ENCODE measurements at places on chromosomes 1 and 21.

DNA sequence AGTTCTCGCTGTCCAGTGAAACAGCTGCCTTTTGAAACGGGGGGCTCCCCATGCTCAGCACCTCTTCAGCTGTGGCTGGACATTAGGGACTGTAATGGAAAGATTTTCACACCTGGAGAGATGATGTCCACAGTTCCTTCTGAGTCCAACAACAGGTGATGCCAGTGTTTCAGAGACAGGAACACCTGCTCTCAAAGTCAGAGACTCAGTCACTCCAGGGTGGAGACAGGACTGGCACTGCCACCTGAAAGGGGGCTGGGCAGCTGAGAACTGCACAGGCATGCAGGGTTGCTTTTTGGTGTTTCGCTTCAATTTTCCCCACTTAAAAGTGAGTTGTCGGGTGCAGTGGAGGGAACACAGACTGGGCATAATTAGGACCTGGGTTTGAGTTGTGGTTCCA is 124.8 kb downstream of the GALNT2 start:
- no peak for DNase-seq

DNA sequence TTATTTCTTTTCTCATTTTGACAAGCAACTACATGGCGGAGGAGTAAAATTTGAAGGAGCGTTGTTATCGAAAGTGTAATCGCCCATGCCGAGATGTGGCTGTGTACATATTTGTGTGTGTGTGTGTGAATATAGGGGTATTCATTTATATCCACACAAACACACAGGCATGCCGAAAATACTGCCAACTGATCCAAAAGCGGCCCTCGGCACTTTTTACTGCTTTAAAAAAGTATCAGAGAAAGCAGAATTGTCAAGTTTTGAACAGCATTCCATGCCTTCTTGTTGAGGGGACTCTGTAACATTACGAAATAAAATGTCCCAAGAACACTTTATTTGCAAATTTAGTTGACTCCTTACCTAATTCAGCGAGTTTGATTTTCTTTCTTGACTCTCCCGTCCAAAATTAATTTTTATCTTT is 1.1 kb downstream of the PBX1 start:
- no peak for DNase-seq

DNA sequence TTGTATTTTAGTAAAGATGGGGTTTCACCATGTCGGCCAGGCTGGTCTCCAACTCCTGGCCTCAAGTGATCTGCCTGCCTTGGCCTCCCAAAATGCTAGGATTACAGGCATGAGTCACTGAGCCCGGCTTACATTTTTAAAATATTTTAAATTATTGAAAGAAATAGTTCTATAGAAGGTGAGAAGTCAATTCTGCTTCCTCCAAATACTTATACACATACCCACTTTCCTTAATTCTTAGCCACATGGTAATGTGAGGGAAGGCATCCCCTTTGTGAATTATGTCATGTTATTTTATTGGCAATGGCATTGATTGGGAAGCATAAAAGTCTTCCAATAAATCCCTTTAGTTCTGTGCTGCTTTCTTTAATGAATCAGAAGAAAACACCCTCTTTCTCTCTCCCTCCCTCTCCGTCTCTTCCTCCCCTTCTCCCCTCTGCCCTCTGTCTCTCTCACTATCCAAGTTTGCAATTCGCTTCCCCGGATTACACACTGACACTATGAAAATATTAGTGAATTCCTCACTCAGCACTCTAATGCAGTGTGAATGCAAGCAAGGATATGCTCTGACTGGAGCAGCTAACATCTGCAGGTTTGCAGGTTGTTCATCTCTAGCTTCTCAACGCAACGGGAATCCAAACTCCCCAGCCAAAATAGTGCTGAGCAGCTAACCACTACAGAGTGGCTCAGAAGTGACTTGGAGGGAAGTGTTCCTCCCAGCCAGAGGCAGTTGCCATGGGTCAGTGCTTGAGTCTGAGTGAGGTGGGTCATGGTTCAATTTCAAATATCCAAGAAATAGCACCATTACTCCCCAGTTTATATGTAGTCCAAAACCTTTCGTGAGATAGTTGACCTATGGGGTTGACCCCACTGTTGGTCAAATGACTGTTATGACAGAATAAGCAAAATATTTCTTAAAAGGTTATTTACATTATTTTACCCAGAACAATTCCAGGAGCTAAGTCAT is 77.8 kb upstream of the CD55 start:
- no peak for DNase-seq

- DNase-seq: peak; percentile 99
Observed at GRCh38 chr1:27234049-27234882, at the start of gene WDTC1. WDTC1 (plus strand) TSS chr1:27234632; CDS start chr1:27261055, 26,423 bp downstream.

- peak; percentile 58 for DNase-seq
Observed at GRCh38 chr1:112264010-112264409, 132.0 kb upstream of the CTTNBP2NL start.

DNA sequence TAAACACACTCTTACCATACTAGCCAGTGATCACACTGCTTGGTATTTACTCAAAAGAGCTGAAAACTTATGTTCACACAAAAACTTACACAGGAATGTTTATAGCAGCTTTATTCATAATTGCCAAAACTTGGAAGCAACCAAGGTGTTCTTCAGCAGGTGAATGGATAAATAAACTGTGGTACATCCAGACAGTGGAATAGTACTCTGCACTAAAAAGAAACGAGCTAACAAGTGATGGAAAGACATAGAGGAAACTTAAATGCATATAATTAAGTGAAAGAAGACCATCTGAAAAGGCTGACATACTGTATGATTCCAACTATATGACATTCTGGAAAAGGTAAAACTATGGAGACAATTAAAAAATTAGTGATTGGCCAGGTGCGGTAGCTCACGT is 20.7 kb upstream of the PDIK1L start:
- DNase-seq: no peak

GRCh38 chr1:39933956-39934941 is 20.7 kb upstream of the MFSD2A start:
- peak; percentile 90 for DNase-seq

DNA sequence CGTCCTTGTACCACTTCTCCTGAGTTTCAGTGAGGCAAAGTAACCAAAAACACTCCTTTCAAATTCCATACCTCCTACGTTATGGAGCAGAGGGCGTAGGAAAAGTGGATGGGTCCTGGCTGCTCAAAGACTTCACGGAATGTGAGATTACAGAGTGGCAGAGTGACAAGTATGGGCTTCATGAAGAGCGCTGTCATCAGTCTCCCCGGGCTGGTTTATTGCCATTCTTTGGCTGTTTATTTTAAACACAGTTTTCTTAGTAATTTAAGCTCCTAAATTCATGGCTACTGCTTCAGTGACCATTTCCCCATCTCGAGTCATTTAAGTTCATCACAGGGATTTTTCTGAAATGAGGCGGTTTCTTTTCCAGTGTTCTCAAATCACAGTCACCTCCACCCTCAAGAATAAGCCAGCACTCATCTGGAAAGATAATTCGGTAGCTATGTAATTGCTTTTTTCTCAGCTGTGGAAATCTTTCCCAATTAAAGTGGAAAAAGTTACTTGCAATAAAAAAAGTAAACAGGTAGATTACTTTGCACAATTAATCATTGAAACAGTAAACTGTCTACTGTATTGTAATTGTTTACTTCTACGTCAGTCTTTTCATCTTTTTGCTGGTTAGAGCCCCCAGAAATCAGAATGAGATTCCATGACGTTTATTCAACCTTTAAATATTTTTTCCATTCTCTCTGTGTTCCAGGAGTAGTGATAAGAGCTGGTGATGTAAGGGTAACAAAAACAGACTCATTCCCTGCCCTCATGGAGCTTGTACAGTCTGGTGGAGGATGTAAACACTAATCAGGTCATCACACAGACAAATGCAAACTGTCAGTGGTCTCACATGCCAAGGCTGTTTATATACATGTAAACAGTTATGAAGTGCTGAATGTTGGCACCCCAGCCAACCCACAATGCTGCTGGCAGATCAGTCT is 3.0 kb upstream of the SMYD2 start:
- DNase-seq: no peak

DNA sequence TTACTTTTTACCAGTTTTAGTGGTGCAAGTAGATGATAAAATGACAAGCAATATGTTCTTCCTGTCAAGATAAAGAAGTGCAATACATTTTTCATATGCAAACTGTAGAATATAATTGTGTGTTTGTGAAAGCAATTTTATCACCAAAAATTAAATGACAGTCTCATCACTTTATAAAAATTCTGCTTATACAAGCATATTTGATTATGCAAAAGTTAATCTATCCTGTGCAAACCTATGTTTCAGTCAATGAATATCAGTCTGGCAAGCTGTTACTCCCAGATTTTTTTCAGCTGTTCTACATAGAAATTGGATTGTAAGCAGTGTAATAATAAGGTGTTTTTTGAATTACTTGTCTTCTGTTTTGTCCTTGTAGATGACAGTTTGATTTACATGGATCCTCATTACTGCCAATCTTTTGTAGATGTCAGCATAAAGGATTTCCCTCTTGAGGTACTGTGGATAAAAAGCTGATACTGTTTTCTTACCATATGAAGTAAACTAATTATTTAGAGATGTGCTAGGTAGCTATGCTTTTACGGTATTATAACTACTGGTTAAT is 50.5 kb downstream of the ATG4C start:
- no peak for DNase-seq

GRCh38 chr1:36570478-36571060 is 87.9 kb upstream of the CSF3R start:
- DNase-seq: no peak

- DNase-seq: no peak
Observed at GRCh38 chr1:203308923-203309331, 3.6 kb downstream of the BTG2 start.

GRCh38 chr21:31730712-31731055 is 1.2 kb downstream of the SCAF4 start:
- DNase-seq: no peak

DNA sequence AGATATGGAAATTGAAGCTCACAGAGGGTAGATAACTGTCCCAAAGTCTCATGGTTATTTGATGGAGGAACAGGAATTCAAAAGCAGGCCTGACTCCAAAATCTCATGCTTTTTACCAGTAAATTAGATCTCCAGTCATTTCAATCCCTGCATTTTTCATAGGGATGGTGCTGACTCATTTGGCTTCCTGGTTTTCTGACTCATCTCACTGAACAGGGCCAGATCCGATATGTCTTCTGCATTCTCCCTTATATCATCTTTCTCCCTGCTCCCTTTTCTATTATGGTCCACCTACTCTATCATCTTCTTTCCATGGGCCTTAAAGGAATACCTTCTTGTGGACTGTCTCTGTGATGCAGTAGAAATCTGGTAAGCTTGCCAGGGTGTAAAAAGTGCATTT is 187.2 kb downstream of the FGGY start:
- no peak for DNase-seq

DNA sequence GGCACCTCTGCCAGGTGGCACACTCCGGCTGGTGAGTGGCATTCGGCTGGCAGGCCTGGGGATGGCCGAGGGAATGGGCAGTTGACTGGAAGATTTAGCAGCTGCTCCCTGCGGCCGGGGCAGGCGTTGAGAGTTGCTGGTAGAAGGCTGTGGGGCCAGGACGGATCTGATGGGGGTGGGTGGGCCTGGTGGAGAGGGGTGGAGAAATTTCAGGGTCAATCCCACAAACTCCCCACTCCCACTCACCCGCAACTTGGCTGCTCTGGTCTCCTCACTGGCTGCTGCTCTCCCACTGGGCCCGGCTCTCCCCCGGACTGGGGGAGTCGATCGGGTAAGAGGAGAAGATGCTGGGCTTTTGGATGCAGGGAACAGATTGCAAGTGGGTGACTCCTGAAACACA is 2.1 kb downstream of the PSRC1 start:
- no peak for DNase-seq

- no peak for DNase-seq
Observed at GRCh38 chr1:18229625-18230024, 122.0 kb downstream of the IGSF21 start.

- peak; percentile 67 for DNase-seq
Observed at GRCh38 chr1:42941640-42942330, 16.9 kb downstream of the SLC2A1 start.

- no peak for DNase-seq
Observed at GRCh38 chr1:194104247-194104844, 917.9 kb upstream of the B3GALT2 start.

DNA sequence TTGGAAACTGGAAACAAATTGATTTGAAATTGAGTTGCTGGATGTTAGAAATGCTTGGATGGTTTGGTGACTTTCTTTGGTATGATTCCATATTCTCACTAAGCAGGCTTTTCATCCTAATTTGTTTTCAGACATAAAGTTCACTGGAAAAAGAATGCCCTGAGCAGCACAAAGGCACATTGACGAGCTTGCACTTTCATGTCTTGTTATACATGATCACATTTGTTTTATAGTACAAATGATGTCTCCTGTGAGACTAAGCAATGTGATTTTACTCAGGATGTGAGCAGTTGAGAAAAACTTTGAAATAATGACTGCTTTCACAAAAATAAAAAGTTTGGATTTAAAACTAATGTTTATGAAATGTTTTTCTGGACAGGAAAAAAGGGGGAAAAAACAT is 63.6 kb downstream of the KCNT2 start:
- DNase-seq: no peak

- DNase-seq: no peak
Observed at GRCh38 chr1:160837558-160838205, 25.0 kb downstream of the CD244 start.

DNA sequence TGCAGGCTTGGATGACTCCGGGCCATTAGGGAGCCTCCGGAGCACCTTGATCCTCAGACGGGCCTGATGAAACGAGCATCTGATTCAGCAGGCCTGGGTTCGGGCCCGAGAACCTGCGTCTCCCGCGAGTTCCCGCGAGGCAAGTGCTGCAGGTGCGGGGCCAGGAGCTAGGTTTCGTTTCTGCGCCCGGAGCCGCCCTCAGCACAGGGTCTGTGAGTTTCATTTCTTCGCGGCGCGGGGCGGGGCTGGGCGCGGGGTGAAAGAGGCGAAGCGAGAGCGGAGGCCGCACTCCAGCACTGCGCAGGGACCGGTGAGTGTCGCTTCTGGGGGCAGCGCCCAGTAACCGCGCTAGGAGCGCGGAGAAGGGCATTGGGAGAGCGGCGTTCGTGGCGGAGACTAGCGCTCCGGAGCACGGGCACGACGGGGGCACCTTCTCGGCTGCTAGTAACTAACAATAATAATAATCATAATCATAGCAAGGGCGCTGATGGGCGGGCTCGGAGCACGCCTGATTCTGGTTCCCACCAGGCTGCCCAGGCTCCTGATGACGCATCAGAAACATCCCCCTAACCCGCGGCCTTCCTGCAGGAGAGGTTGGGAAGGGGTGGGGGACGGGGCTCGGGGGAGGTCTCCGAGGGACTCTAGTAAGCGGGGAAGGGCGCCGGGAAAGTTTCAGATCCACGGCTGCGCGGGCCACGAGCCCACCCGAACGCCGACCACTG is at the start of gene MX1:
MX1 (plus strand) TSS at position 286 of the 722 bp plus-strand sequence. CDS start 5,832 bp downstream, outside the sequence.
- DNase-seq: peak; percentile 82

DNA sequence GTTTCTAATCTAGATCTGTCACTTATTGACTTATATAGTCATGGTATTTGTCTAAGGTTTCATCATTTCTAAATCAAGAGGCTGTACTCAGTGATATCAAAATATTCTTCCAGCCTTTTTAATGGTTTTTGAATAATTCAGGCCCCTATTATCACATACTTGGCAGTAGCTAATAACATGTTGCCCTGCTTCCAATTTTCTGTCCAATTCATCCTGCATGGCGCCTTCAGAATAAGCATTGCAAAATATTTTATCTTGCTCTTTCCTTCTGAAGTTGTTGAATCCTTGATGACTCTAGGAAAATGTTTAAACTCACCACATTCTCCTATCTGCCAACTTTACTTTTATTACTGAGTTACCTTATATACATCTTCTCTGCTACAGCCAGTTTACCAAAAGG is 517.2 kb upstream of the B3GALT2 start:
- no peak for DNase-seq

GRCh38 chr1:224238212-224238611 is 55.2 kb downstream of the DEGS1 start:
- no peak for DNase-seq

- no peak for DNase-seq
Observed at GRCh38 chr1:107339775-107340174, 198.9 kb downstream of the NTNG1 start.

- DNase-seq: no peak
Observed at GRCh38 chr1:24481101-24481500, 21.5 kb upstream of the RCAN3 start.
